Activated naive CD8-positive, alpha-beta T cell treated with anti-CD3 and anti-CD28 coated beads, Interleukin-2, amount 50 U/mL, for 24 hours (primary cell): ENCODE measurements at places on chromosomes 4 and X.

DNA sequence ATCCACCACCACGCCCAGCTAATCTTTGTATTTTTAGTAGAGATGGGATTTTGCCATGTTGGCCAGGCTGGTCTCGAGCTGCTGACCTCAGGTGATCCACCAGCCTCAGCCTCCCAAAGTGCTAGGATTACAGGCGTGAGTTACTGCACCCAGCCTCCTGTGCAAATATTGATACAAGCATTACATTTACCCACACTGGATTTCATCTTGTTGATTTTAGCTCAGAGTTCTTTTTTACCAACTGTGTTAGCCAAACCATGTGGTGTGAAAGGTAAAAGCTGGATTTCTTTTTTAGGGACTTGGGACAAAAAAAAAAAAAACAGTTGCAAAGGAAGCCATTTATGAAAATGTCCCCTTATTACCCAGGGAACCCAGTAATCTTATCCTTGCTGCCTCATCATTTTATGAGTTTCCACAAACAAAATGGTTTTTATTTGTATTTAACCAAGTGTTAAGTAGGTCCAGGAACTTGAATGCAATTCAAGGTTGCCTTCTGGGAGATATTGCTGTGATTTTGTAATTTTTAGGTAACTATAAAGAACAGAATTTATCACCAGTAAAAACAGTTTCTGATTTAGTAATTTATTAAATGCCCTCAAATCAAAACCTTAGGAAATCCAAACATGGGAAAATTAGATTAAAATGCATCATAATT lies 202.5 kb downstream of the PALLD start:
- DNase-seq, result no peak

DNA sequence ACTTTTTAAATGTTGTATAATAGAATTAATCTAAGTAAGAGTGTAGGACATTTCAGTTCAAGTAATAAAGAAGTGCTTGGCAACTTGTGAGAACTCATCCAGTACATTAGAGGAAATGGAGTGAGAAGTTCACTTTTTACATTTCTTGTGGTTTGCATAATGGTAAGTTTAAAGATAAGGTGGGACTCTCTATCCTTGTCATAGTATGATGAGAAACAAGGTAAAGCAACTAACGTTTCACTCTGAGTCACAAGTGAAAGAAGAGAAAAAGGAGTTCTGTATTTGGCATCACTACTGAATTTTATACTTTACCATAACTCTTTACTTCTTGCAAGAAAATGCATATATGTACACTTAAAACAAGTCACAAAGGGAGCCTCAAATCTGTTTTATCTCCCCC lies 219.4 kb downstream of the SLC4A4 start:
- no peak for DNase-seq

- DNase-seq, result no peak
Measured at GRCh38 chr4:182280436-182281111, 37.4 kb downstream of the TENM3 start.

DNA sequence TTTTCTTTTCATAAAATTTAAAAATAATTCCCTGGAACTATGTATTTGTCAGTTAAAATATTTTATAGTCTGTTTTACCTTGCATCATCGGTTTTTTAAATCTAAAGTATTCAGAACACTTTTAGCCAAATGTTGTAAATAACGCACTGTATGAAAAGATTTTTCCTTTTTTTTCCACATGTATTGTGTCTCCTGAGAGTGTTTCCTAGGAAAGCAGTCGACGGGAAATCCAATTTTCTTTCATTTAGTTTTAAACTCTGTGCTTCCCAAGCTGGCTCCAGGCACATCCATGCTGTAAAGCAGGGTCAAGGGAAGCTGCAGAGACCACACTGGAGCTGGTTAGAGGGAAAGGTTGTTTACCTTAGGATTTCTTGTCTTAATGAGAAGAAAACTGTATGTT lies 1724.3 kb upstream of the TENM3 start:
- no peak for DNase-seq

DNA sequence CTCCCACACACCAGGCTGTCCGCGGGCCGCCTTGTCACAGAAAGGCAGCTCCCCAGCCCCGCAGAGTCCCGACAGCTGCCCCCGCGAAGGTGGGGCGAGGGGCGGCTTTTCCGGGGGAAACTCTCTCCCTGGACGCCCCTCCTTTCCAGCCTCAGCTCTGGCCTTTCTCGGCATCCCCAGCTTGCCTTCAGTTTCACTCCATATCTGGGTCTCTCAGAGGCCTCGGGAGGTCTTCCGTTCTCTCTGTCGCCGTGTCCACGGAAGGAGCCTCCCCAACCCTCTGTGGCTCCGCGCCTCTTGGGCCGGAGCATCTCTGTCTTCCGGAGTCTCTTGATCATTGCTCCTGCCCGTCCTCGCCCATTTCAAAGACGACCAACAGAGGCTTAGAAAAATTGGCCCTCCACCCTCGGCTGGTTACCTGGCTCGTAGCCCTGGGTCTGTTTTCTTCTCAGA lies 6.1 kb upstream of the MSX1 start:
- DNase-seq, result no peak

- no peak for DNase-seq
Measured at GRCh38 chr4:95547715-95548471, 880 bp downstream of the UNC5C start.

DNA sequence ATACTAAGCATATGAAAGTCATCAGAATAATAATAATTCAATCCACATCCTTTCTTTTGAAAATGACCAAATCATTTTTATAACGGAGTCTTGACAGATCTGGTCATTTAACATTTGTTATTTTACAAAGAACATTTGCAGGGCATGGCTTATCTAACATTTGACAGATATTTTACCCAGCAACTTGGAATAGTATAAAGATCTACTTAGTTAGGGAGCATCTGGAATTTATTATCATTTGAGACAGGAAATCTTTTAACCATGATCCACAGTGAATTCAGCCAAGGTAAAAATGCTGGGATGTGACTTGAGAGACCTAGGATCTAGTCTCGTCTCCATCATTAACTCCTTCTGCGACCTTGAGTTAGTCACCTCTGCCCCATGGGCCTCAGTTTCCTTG lies 22.4 kb downstream of the STARD8 start:
- DNase-seq, result no peak

GRCh38 chrX:134619838-134620237 lies 38.4 kb downstream of the PLAC1 start:
- DNase-seq, result no peak

GRCh38 chr4:42845586-42845985 lies 46.9 kb upstream of the GRXCR1 start:
- no peak for DNase-seq

DNA sequence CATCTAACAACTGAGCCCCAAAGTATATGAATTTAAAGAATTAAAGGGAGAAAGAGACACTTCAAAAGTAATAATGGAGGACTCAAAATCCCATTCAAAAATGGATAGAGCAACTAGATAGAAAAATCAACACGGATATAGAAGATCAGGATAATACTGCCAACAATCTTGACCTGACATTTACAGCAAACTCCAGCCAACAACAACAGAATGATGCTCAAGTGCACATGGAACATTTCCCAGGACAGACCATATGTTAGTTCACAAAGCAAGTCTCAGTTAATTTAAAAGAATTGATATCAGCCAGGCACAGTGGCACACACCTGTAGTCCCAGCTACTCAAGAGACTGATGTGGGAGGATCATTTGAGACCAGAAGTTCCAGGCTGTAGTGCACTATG lies 72.0 kb upstream of the SMARCAD1 start:
- no peak for DNase-seq

- DNase-seq, result no peak
Measured at GRCh38 chr4:185685804-185686203, 126.2 kb downstream of the SORBS2 start.

DNA sequence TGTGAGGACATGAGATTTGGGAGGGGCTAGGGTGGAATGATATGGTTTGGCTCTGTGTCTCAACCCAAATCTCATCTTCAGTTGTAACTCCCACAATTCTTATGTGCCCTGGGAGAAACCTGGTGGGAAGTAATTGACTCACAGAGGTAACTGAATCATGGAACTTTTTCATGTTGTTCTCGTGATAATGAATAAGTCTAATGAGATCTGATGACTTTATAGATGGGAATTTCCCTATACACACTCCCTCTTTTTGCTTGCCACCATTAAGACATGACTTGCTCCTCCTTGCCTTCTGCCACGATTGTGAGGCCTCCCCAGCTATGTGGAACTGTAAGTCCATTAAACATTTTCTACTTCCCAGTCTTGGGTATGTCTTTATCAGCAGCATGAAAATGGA lies 253.2 kb upstream of the GK2 start:
- DNase-seq, result no peak

DNA sequence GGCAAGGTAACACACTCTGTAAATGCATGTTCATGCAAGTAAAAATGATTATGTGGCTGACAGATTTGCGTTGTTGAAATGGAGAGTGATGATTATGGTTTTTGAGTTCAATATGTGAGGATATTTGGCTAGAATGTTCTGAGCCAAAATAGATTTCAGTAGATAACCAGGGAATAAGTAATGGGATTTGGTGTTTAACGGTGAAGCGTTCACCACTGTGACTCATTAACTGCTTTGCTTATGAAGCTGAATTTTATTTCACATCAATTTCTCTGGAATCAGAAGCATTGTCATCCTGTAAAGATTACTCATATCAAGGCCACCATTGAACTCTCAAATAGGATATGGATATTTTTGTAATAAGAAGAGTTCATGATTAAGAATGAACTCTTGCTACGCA lies 11.7 kb downstream of the AFP start:
- DNase-seq, result no peak

- no peak for DNase-seq
Measured at GRCh38 chr4:107896646-107897045, 34.7 kb upstream of the CYP2U1 start.

DNA sequence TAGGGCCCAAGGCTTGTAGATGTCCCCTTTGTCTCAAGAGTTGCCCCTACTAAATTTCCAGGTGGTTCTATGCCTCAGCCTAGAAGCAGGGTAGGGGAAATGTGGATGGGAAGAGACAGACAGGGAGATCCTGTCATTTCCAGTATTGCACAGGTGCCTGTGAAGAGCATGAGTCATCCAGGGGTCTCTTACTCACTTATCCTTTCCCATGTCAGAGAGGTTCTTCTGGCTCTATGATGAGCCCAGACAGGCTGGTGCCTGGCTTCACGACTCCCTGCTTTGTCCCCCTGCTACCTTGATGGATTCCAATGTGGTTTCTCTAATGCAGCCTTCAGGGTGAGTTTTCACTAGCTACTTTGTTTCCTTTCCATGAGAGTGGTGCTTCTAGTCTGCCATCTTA lies 35.2 kb upstream of the DDX60 start:
- DNase-seq, result no peak

GRCh38 chrX:7218321-7219152 lies 70.6 kb upstream of the PUDP start:
- no peak for DNase-seq

GRCh38 chr4:127414951-127415606 lies 217.7 kb upstream of the INTU start:
- no peak for DNase-seq

DNA sequence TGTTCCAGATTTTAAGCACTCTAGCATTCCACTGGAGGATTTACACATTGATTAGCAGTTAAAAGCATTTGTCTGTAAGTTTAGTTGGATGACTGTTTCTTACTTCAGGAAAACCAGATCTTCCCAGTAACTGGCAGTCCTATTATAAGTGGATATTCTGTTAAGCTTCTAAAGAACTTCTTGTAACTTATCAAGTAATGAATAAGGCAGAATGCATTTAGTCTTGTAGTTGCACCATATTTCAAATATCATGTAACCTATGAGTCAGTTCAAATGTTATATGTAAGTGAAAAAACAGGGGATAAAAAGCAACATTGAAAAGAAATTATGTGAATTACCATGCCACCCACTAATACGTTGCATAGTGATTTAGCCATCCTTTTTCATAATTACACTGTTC lies 30.2 kb upstream of the TENM3 start:
- DNase-seq, result no peak

DNA sequence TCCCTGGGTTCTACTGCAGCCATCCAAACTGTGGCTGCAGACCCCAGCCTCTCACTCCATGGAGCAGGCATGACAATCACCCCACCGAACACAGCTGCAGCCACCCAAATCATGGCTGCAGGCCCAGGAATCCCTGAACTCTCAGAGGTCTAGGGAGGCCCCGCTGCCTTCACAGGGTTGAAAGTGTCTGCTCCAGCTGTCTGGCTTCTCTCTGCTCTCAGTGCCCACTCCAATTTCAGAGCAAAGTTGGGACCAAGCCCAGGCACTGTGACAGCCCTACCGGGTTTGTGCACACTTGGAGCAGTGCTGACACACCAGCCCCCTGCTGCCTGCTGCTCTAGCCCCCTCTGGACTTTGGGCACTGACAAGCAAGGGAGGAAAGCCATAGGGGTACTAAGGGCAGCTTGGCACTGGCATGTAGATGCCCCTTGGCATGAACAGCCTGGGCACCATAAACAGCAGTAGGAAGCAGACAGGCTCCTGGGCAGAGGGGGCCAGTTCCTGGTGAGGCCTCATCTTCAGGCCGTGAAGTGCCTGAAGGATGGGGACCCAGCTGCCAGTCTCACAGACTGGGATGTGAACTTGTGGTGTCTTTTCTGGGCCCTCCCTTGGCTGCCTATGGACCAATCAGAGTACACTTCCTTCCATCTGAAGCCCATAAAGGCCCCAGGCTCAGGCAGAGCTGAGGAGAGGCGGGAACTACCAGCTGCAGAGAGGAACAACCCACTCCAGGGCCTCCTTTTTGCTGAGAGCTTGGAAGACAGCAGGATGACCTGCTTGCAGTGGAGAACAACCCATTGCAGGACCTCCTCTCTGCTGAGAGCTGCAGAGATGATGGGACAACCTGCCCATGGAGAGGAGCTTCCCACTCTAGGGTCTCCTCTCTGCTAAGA lies 68.8 kb downstream of the TECRL start:
- no peak for DNase-seq

DNA sequence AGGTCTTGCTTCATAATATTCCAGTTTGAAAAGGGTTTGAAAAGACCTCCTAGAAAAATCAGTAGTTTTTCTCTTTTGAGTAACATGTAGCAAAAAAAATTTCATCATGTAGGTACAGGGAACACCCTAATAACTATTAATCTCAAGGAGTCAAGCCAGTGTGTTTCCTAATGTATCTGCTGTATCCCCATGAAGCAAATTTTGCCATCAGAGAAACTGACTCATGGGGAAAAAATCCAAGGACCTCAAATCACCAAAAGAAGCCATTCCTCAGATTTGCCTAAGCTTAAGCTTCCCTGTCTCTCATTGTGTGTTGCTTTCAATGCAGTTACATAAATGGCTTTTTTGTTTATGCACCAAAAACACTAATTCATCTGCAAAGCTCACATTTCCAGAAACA lies 29.7 kb downstream of the F9 start:
- no peak for DNase-seq

DNA sequence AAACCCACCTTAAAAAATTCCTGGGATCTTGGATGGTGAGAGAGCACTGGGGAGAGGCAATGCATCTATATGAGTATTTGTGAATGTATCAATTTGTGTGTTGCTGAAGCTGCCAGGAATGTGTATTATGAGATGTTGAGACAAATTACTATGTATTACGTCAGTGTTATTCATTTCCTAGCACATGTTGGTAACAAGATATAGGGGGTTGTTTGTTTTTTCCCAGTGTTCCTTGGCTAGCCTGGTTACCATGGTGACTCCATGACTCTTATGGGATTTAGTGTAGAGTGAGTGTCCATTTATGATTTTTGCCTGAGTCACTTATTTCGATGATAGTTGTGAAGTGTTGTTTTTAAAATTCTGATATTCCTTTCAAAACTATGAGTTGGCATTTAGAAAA lies 65.6 kb downstream of the RAB40A start:
- no peak for DNase-seq

- no peak for DNase-seq
Measured at GRCh38 chrX:69096963-69097362, 68.3 kb downstream of the PJA1 start.
